Cortex of kidney (tissue), 1 donor: ENCODE measurements at places on chromosomes 2 and 18.

GRCh38 chr18:3340682-3341097 lies 78.8 kb downstream of the MYL12B start:
- no peak for DNase-seq

DNA sequence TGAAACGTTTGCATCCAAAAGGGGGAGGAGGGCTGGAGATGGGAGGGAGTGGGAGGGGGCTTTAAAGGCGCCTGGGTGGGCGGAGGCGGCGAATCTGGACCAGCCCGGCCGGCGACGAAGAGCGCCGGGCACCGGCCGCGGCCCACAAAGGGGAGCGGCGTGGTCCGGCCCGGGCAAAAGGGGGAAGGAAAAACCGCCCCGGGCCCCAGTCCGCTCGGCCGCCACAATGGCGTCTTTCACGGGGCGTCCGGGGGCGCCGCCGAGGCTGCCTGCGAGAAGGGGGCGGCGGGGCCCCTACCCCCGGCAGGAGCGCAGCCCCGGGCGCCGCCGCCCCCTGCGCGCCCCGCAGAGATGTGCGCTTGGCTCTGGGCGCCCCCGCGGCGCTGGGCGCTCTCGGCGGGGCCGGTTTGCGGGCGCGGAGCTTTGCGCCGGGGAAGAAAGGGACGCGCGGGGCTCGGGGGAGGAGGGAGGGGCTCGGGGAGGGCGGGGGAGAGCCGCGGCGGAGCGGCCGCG lies 108.1 kb upstream of the KCTD1 start:
- DNase-seq, result no peak

GRCh38 chr2:20660506-20661420 lies 6.2 kb upstream of the GDF7 start:
- DNase-seq, result no peak

- DNase-seq, result no peak
These were observed 81.9 kb downstream of the CD226 start for GRCh38 chr18:69865776-69866175.

DNA sequence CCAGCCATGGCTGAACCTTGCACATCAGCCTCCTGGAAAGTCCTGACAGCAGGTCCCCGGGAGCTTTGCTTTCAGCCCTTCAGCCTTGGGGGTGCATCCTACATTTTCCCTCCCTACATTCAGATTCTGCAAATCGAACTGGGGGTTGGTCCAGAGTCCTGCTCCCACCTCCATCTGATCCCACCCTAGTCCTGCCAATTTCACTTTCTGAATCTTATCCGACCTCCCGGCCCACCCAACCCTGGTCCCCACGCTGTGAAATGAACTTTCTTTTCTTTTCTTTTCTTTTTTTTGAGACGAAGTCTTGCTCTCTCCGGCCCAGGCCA lies 47.8 kb upstream of the ODC1 start:
- no peak for DNase-seq

- no peak for DNase-seq
These were observed at the start of gene IL36B for GRCh38 chr2:113052396-113052917. IL36B (minus strand) TSS chr2:113052867.

DNA sequence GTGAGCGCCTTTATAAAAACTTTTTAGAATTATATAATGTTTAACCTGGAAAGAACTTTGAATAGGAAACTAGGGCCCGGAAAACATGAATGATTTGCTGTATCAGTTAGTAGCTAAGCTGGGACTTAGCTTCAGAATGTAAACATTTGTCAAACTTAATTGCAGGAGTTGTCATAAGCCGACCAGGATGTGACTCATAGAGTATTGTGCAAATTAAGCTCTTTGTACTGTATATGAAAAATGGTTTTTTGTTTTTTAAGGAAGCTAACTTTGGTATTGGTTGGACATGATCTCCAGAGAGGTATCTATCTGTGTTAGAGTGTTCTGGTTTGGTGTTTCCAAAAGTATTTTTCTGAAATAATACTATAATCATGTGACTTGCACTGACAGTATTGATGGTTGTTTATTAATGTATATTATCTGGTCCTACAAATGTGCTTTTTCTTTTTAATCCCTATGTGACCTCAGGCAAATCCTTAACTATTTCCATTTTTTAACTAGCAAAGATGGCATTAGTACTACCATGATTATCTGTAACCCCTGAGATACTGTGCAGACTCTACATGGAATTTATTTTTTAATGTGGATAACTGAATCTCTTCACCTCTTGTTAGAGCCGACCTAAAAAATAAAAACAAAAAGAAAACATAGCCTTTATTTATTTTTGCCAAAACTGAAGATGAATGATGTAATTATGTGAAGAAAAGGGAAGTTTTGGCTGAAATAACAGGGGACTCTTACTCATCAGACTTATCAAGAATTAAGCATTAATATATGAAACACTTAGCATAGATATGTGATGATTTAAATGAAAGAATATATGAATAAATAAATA lies 11.7 kb downstream of the YIPF4 start:
- DNase-seq, result no peak

DNA sequence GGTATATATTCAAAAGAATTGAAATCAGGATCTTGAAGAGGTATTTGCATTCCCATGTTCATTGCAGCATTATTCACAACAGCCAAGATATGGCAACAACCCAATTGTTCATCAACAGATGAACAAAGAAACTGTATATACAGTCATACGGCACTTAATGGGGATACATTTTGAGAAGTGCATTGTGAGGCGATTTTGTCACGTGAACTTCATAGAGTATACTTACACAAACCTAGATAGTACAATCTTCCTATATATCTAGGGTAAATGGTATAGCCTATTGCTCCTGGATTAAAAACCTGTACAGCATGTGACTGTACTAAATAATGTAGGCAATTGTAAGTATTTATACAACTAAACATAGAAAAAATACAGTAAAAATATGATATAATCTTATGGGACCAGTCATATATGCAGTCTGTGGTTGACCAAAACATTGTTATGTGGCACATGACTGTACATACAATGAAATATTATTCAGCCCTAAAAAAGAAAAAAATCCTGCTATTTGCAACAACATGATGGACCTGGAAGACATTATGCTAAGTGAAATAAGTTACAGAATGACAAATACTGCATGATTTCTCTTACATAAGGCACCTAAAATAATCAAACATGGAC lies 9.2 kb upstream of the BBS5 start:
- DNase-seq, result no peak

GRCh38 chr2:165539985-165540384 lies 70.5 kb downstream of the CSRNP3 start:
- DNase-seq, result no peak
